ENCODE measurements at places on chromosomes 5 and 9.

- no peak for DNase-seq
Observed at GRCh38 chr5:129591508-129592160, 131.5 kb downstream of the ADAMTS19 start.

DNA sequence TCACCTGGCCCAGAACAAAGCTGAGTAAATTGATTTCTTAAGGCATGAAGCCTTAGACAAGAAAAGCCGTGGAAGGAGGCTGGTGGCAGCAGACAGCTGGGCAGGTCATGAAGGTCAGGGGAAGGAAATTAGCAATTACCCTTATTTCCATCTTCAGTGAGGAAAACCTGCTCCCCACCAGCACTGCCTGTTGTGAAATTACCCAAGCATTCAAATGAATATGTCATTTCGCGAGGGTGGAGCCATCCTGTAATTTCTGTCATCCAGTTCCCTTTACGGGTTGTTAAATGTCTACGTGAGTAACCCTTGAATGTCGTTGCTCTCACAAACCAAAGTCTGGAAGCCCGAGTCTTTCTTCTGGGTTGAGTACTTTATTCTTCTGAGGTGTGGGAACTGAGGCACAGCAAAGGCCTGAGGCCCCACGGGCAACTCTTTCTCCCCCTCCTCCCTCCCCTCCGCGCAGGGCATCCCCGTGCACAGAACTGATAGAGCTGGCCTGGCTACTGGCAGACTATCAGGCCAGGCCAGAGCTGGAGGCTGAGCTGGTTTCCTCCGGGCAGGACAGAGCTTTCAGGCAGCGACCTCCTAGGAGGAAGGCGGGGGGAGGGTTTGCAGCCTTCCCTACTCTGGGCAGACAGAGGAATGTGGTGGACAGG, 22.0 kb upstream of the AK3 start:
- DNase-seq: no peak

DNA sequence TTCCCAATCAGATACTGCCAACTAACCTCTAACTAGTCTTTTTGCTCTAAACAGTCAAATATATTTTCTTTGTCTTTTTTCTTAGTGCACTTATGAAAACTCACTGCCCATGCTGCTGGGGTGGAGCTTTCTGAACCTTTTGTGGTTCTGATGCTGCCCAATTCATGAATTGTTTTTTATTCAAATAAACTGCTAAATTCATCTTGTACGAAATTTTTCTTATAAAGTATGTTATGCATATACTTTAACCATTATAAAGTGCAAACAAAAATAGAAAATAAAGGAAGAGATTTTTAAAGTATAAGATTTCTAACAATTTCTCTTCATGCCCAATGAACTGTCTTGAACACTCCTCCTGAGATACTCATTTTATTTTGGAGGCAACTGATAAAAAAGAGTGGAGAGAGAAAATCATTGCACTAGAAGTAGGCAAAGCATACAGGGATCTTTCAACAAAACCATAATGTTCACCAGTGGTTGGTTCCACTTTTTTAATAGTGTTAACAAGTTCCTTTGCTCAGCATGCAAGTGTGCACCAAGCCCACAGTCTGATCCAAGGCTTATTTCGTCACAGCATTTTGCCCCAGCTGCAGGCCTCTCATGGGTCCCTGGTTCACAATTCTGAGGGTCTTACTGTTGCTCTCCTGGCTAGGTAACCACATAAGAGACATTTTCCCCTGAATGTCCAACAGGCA, 6.2 kb upstream of the FYB1 start:
- no peak for DNase-seq

- DNase-seq: peak; percentile 2
Observed at GRCh38 chr5:180704362-180704761, 35.5 kb downstream of the OR2Y1 start.

DNA sequence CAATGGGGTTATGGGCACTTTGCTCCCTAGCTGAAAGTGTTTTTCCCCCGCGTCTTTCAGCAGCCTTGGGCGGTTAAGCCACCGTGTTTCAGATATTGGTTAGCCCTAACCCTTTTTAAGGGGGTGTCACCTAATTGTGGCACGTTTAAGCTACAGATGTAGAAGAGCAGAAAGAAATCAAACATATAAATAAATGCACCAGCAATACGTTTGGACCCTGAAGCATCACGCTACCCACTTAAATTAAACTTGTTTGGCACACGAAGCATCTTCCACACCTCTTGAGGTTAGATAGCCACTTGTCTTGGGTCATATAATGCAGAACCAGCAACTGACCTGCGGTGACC, 768 bp downstream of the YTHDC2 start:
- no peak for DNase-seq

GRCh38 chr9:99867968-99868367, 38.5 kb upstream of the STX17 start:
- no peak for DNase-seq

Measured in non-pigmented ciliary epithelial cell (primary cell).